ENCODE measurements at places on chromosomes 2 and 18. TPM values are rescaled to one million over a fixed set of nuclear protein-coding genes. Genes with fewer than 3 reads are reported as not detected.

GRCh38 chr18:34196256-34196655 lies 28.5 kb downstream of the NOL4 start:
- no peak for DNase-seq
- H3K4me1 ChIP-seq: no peaks in the 10 kb centered on the region
- no peak overlapping the region for H3K4me3 ChIP-seq
- no peaks in the 10 kb centered on the region for H3K27me3 ChIP-seq
- no peaks in the 10 kb centered on the region for H3K36me3 ChIP-seq
- no peak overlapping the region for H3K27ac ChIP-seq

DNA sequence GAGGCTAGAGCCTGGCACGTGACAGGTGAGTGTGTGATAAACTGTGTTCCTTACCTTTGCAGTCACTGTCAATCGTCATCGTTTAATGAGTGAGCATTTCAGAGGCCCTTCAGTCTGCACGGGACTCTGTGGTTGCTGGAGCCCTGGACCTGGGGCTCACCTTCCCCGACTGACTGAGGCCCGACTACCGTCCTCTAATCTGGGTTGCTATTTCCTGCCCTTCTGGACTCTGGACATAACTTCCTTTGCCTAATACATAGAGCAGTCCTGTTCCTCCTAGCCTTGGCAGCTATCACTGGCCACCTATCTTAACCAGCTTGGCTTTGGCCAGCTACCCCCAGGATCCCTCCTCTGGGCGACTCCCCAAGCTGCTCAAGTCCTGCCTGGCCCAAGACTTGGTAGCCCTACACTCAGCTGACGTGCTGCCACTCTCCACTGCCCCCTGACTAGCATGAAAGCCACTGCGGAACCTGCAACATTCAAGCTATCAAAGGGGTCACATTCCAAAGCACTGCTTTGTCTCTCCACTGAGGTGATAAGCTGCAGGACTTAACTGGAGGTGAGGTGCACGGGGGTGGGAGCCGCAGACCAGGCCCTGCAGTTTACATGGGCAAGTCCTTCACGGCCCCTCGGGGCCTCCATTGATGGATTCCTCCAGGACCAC lies 11.1 kb upstream of the RAB17 start:
- H3K27ac ChIP-seq: no peak overlapping the region
- DNase-seq: no peak
- no peaks in the 10 kb centered on the region for H3K36me3 ChIP-seq
- H3K4me1 ChIP-seq: no peaks in the 10 kb centered on the region

- H3K27ac ChIP-seq: peak overlapping the region; percentile 72
- H3K36me3 ChIP-seq: no peaks in the 10 kb centered on the region
- DNase-seq: no peak
- no peaks in the 10 kb centered on the region for H3K27me3 ChIP-seq
- H3K4me1 ChIP-seq: no peaks in the 10 kb centered on the region
Measured at GRCh38 chr2:224927646-224928173, 114.6 kb downstream of the DOCK10 start.

Gene UGGT1
- total RNA-seq: 57.7 TPM

Gene LRP1B
- total RNA-seq: 29.8 TPM

Gene ASPRV1
- 1.6 TPM for total RNA-seq

Gene DTYMK
- 19.7 TPM for total RNA-seq

All from breast epithelium (tissue), 4 donors.